Left hindlimb (tissue), 1 donor: ENCODE measurements at places on chromosomes 7 and 10.

DNA sequence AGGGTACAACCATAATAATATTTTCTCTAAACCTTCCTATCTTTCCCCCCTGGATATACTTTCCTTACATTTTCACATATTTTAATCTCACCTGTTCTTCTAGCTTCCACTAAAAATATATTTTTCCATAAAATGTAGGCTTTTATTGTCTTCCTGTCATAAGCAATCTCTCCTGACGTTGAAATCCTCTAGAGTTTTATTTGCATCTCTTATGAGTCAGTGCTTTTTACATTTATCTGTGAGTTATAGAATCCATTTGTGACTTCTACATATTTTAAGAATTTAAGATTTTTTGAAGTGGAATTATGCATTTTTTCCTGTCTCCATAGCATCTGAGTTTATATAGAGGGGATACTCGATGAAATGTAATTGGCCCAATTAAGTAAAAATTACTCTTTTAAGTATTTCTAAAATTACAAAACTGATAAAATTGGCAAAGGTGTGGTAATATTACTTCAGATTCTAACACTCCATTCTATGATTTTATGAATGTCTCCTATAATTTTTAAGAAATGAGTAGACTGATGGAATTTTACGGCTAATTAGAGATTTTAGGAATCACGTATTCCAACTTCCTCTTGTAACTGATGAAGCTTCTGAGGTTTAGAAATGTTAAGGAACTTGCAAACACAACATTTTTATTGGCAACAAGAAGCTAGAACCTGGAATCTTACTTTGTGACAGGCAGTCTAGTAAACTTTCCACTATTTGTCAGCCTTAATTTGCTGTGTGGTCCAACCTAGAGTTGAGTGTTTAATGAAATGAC is 422.9 kb upstream of the SEMA3A start:
- no peak for DNase-seq

DNA sequence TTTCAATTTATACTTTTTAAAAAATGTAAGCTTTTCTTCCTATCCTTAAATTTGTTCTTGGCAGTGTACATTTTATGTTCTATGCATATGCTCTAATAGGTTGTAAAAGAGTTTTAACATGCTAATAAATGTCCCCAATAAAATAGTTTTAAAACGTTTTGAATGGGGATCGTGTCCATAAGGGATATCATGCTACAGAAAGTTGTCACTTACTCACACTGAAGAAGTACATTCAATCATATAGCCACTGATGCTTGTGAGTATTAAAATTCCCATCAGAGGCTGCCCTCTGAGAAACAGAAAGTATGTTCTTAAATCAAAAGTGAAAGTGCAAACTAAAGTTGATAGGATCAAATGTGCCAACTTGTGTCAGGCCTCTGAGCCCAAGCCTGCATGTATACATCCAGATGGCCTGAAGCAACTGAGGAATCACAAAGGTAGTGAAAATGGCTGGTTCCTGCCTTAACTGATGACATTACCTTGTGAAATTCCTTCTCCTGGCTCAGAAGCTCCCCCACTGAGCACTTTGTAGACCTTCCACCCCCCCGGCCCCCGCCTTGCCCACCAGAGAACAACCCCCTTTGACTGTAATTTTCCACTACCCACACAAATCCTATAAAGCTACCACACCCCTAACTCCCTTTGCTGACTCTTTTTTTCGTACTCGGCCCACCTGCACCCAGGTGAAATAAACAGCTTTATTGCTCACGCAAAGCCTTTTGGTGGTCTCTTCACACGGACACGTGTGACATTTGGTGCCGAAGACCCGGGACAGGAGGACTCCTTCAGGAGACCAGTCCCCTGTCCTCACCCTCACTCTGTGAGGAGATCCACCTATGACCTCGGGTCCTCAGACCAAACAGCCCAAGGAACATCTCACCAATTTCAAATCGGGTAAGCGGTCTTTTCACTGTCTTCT is 877 bp upstream of the NOD1 start:
- DNase-seq = no peak

- DNase-seq = no peak
Observed at GRCh38 chr10:58980826-58981415, 195.5 kb upstream of the PHYHIPL start.

DNA sequence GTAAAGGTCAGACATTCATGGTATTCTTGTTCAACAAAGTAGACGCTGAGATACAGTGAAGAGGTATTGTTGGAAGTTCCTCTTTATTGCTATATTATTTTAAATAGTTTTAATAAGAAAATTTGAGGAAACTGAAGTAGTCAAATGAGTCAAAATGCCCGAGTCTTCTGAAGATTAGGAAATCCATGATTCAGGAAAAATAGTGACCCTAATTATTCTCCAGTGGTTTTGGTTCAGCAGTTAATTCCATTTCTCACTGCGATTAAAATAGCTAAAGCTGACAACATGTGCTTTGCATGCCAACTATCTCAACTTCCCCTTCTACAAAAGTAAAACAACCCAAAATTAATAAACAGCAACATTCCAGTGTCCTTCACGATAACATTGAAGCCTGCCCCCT is 32.7 kb upstream of the PFKP start:
- DNase-seq = no peak

GRCh38 chr7:131244259-131244852 is 83.3 kb upstream of the MKLN1 start:
- DNase-seq = no peak

GRCh38 chr7:42986781-42987248 is 54.6 kb downstream of the MRPL32 start:
- DNase-seq = no peak

DNA sequence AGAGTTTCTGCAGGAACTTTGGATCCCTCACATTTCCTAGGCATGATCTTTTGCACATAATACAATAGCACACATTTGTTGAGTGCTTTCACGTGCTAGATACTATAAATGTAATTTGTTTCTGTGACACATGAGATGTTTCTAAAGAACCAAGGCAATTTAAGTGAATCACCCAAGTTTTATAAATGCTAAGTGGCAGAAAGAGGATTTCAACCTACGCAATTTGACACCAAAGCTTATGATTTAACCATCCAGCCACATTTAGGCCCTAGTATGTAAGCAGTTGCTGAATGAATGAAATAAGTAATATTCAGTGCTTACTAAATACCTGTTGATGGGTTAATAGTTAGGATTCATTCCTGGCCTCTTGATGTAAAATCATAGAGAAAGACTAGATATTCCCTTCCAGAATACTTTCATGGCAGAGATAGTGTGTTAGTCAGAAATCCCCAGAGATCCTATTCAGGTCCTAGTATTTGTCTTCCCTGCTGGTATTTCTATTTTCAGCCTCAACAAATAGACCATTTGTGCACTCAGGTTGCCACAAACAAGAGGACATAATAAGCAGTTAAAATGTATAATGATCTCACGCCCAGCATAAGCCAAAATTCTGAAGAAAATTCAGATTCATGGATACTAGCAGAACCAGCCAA is 572.6 kb downstream of the IPMK start:
- DNase-seq = no peak

- DNase-seq = no peak
Observed at GRCh38 chr7:18213652-18214051, 186.0 kb upstream of the PRPS1L1 start.

DNA sequence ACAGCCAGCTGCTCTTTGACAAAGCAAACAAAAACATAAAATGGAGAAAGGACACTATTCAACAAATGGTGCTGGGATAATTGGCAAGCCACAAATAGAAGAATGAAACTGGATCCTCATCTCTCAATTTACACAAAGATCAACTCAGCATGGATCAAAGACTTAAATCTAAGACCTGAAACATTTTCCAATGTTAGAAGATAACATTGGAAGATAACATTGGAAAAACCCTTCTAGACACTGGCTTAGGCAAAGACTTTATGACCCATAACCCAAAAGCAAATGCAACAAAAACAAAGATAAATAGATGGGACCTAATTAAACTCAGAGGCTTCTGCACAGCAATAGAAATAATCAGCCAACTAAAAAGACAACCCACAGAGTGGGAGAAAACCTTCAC is 425.7 kb upstream of the SEMA3D start:
- no peak for DNase-seq
